Cardiac ventricle fibroblast (primary cell): ENCODE measurements at places on chromosomes 7 and 10. TPM values are rescaled to one million over a fixed set of nuclear protein-coding genes. Genes with fewer than 3 reads are reported as not detected.

C7orf57 gene
- not detected in 2 replicates for total RNA-seq

SPDYE6 gene
- not detected in 2 replicates for total RNA-seq

ATRNL1 gene
- under 0.01 TPM in 1 of 2 replicates, not detected in the other for total RNA-seq

AKR1B15 gene
- not detected in 2 replicates for total RNA-seq

GBX1 gene
- not detected in 2 replicates for total RNA-seq
